ENCODE measurements at places on chromosomes 5 and 9.

DNA sequence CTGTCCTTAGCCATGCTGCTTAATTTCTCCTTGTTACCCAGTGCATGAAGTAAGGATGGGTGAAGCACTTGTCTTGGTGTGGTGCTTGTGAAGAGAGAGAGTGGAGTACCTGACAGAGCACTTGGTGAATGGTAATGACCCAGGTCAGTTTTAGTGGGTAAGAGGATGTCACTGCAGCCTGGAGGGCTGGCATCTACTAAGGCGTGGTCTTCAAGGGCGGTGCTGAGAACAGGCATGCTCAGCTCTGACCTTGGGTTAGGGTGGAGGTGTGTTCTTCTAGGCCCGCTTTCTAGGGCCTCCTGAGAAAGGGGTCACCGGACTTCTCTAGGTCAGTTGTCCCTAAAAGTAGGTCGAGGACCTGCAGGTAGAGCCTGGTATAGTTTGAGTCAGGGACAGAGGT lies 25.7 kb downstream of the SH3GL2 start:
- DNase-seq = no peak

DNA sequence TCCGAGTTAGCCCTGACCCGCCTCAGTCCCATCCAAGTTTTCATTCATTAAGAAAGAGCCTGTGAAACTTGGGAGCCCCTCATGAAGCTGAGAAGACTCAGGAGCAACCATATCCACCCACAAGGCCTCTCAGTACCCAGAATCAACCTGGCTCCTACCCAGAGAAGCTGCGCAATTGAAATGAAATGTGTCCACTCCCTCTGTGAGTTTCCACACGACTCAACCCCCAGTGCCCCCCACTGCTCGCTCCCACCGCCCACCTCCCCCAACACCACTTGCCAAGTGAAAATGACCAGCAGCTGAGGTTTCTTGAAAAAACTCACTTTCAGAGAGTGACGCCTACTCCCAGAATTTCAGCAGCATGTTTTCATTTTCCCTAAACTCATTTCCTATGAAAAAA lies 104.6 kb downstream of the CDK5RAP2 start:
- no peak for DNase-seq

DNA sequence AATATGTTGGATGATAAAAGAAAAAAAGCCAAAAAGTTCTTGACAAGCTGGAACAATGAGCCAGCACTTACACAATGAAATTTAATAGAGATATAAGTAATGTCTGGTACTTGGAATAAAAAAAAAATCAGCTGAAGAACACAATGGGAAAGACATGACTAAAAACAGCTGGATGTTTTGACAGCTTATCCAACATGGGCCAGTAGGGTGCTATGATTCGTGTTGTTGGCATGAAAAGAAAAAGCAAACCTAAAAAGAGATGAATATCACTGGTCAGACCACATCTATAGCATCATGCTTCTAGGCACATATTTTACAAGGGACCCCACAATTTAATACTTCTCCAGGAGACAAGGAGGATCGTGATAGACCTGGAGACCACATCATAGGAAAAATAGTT lies 175.3 kb downstream of the ARL15 start:
- no peak for DNase-seq

DNA sequence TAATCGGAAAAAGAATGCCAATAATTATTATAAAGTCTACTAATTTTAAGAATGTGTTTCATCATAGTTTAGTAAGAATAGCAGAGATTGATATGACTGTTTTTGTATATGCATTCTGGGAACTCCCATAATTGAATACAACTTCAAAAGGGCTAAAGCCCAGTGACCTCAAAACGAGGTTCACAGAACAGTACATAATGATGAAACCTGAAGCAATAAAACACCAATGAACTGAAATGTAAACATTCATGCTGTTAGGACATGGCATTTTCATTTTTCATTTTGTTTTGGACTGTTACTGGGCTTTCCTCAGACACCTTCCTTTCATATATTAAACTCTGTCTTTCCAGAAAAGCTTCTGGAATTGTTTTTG lies 684 bp upstream of the JMY start:
- DNase-seq = no peak

DNA sequence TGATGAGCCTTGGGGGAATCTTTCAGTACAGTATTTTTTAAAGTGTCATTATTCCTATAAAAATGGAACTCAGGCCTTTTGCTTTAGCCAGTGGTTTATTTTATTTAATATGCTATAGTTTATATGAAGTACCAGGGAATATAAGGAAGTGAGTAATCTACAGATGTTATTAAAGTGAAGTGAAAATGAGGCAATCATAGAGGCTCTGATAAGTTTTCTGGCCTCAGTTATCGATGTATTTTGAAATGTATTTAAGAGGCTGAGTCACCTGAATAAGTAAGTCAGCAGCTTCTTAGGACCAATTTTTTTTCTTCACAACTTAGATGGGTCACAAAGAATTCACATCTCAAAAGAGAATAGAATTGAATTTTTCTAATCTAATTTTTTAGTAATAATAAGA lies 829.0 kb downstream of the DNAH5 start:
- no peak for DNase-seq

DNA sequence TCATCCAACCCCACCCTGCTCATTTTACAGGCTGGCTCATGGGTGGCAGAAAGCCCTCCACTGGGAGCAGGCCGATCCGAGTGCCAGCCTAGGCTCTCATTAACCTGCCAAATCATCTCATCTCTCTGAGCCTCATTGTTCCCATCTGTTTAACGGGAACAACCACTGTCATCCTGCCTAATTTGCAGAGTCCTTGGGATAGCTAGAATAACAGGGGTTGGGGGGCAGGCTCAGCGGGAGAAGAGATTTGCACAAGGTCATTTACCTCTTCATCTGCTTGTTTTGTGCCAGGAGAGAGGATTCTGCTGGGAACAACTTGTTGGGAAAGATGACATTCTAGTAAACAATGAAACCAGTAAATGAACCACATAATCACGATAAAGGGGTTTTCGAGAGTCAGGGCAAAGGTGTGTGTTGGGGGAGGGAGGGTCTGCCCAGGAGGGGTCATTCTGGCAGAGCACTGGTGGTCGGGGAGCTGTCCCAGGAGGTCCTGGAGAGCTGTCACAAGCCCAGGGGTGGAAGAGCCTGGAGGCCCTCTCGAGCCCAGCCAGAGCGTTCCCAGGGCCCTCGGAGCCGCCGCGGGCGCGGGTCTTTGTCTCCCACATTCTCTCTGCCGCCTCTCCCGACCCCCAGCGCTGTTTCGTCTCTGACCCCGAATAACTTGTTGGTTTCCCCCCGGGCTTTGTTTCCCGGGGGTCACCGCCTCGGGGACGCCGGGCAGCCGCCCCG lies 22.8 kb upstream of the NDST1 start:
- DNase-seq = no peak

DNA sequence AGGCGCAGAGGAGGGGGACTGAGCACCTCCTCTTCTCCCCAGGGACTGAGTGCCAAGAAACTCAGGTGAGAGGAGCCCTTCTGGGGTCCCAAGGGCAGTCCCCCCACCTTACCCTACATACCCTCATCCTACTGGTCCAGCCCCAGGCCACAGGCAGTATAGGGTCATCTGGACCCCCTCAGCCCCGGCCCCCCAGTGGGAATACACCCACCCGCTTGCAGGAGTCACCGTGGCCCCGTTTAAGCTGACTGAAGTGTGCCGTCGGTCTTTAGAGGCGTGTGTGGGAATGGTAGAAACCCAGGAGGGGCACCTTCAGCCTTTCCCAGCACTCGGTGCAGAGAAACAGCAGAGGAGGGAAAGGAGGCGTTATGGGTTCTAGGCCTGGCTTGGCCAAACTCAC lies 30.8 kb downstream of the COL15A1 start:
- DNase-seq = no peak

DNA sequence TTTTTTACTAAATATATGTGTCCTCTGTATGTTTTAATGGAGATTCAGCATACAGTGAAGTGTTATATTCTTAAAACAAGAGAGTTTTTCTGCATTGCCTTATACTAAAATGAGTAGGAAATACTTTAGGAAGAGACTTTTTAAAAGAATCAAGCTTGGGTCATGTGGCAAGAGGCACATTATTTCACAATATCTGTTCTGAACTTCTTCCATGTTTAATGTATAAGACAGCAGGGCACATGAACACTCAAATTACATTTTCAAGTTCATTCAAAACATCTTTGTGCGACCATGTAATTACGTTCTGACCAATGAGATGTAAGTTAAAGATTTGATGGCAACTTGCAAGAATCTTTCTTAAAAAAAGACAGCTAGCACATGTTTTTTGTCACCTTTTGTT lies 1055.9 kb downstream of the NR2F1-AS1 start:
- no peak for DNase-seq

- DNase-seq = peak; percentile 64
Observed at GRCh38 chr9:12884736-12885395, 110.0 kb downstream of the LURAP1L start.

GRCh38 chr9:106745457-106745856 lies 117.5 kb upstream of the ZNF462 start:
- no peak for DNase-seq

GRCh38 chr9:126361810-126362238 lies 35.2 kb downstream of the MVB12B start:
- no peak for DNase-seq

DNA sequence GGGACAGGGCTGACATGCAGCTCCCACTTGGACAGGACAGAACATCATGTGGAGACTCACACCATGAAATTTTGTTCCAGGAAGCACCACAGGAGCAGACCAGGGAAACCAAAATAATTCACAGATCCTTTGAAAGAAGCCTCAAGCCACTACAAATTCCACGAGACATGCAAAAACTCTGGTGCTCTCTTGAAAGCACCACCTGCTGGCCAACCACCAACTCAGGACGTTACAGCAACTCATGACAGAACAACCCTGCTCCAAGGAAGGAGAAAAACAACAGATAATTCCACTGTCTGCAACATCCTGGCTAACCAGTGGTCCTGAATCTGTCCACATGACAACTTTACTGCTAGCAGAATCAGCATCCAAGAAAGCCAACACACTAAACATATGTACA lies 516.0 kb downstream of the SPATA31D1 start:
- no peak for DNase-seq

DNA sequence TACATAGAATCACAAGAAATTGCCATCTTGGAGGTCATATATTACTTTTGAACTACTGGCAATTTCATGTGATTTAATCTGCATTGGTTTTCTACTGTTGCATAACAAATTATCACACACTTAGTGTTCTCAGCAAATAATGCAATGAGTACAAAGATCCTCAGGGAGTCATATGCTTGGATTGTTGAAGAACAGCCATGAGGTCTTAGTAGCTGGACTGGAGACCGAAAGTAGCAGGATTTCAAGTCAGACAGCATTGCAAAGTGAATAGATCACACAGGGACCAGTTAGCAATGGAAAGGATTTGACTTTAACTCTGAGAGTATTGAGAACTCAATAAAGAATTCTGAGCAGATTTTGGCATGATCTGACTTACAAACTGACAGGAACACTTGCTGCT lies 32.2 kb upstream of the FRMD3 start:
- no peak for DNase-seq

Data from NCI-H2171 treated with DMSO at 0.1 percent for 48 hours (cell line).